Left renal cortex interstitium (tissue), 4 donors: ENCODE measurements at places on chromosomes 3 and 15.

GRCh38 chr15:60803059-60803458 is 324.1 kb upstream of the ICE2 start:
- no peak for DNase-seq

- no peak for DNase-seq
Measured at GRCh38 chr3:9864200-9864927, 15.7 kb downstream of the CIDEC start.

GRCh38 chr3:72574144-72574543 is 274.1 kb downstream of the SHQ1 start:
- DNase-seq: no peak

- DNase-seq: no peak
Measured at GRCh38 chr15:90645873-90646575, 71.1 kb upstream of the BLM start.

DNA sequence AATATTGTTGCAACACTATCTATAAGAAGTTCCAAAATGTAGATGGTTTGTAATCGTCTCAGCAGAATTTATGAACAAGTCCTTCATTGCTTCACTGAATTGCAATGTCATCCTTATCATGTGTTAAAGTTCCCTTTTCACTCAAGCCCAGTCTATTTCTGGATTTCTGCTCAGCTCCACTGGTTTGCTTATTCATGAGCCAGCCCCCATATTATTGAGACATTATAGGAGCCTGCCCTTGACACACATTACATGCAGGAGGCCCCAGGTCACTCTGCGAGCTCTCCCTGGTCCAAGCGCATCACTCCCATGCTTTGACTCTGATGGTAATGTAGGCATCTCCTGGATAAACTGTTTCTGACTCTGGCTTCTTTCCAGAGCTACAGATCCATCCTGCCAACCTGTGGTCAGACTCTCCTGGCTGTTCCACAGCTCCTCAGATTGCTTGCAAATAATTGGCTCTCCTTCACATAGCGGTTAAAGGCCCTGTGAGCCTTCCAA is 56.9 kb downstream of the ABTB1 start:
- DNase-seq: no peak

DNA sequence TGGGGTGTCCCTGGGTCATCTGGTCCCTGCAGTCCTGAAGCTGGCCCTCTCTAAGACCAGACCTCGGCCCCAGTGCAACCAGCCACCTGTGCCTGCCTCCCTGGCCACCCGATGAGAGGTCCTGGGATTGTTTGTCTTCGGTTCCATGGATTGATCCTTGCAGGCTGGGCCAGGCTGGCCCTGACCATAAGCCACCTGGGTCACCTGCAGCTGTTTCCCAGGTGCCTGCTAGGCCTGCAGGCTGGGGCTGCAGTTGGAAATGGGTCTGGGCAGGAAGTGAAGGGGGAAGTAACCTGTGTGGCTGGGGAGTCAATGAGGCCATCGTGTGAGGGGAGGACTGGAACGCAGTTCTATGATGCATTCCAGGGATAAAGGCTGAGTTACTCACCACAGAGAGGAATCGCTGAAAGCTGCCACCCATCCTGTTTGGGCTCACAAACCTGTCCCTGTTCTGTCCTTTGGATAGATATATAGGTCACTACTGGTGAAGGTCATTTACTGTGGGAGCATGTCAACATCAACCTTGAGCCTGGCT is 30.9 kb upstream of the VPS8 start:
- no peak for DNase-seq

DNA sequence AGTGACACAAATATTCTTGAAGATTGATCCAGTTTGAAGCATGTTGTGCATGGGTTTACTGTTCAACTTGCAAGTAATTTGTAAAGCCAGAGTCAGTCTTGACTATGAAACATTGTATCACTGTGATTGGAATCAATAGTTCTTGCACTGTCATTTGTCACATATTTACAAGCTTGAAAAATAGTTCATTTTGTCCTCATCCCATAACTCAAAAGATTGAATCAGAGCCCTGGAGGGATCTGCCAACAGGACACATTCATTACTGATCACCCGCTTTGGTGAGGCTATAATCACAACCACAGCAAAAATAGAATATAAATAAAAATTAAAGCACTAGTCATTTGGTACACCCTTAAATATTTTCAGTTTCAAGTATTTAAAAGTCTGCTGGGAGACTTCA is 368.9 kb downstream of the WDR72 start:
- no peak for DNase-seq

DNA sequence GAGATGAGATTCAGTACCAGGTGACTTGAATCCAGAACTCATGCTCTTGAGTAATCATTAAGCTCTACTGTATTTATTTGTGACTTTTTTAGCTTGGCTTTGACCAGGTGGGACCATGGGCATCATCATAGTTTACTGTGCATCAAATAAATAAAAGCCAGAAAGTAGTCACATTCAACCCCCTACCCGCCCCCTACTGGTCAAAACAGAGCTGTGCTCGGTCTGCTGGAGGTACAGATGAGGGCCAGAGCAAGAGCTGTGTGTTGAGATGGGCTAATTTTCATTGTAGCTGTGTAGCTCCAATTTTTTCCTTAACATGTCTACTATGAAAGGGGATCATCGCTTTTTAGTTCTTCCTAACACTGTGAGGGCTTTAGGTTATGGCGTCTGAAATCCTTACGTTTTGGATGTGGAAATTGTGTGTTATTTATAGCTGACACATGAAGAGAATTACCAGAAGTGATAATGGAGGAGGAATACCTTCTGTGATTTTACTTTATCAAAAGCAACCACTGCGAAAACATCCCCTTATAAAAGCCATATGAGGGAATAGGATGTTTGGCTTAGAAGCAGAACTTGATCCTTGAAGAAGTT is 375.1 kb downstream of the PTPRG start:
- no peak for DNase-seq

GRCh38 chr3:151856118-151856517 is 17.3 kb upstream of the SUCNR1 start:
- DNase-seq: no peak

GRCh38 chr3:190436331-190436730 is 13.4 kb downstream of the TMEM207 start:
- no peak for DNase-seq

DNA sequence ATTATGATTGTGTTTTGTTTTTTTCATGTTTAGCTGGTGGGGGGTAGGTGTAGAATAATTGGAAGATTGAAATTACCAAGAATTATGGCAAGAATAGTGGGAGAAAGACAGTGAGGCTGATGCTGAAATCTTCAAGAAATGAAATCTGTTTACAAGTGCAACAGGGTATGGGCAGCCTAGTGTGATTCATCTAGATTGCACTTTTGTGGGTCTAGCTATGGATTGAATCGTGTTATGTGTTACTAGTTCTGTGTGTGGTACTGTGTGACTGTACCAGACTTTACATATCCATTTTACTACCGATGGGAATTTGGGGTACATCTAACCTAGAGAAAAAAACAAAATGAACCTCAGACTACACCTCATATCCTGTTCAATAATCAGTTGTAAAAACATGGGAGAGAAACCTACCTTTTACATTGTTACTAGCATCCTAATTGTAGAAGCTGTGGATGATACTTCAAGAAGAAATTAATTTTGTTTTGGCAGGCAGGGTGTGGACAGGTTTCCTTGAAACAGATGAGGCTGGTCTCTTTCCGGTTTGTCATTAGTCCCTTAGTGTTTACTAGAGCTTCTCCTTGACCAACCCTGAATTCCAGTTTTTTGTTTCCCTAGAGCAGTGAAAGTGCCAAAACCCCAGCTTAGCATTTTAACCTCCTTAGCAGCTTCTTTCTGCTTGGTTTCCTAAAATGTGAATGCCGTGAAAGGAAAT is 47.9 kb downstream of the OPA1 start:
- DNase-seq: no peak

- no peak for DNase-seq
Measured at GRCh38 chr15:35445891-35446290, 100.1 kb downstream of the DPH6 start.

- DNase-seq: no peak
Measured at GRCh38 chr15:25178835-25179672, 224.3 kb downstream of the SNRPN start.

DNA sequence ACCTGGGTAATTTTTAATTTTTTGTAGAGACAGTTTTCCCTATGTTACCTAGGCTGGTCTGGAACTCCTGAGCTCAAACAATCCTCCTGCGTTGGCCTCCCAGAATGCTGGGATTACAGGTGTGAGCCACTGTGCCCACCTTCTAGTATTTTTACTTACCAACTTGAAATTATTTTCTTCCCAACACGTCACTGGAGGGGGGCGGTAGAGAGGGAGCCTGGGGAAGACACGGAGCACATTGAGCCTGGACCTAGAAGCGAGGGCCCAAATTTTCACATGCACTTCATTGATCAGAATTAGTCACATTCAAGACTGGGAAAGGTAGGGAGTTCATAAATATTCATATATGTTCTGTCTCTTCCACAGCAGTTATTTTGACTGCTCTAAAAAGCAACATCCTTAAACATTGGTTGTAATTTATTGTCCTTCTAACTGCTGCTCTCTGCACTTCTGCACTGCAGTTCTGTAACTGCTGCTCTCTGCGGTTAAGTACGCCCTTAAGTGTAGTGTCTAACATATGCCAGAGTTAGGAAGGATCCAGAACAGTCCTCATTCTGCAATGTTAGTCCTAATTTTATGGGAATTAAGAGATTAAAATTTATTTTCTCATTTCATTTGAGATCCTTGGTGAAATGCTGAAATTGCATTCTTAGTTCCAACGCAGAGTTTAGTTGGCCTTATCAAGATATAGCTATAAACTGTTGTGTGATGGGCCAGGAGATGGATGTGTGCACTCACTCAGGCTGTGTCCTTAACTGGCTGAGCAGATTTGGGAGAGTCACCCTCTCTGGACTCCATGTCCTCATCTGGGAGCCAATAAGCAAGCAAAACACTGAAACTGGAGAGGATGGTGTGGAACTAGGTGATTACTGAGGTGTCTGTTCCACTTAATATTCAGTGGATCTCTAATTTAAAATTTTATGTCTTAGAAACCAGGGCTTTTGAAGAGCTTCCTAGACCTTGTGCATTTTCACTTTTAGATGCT is 98.2 kb downstream of the STRIT1 start:
- DNase-seq: no peak

GRCh38 chr3:115074502-115074901 is 72.6 kb downstream of the ZBTB20 start:
- no peak for DNase-seq

DNA sequence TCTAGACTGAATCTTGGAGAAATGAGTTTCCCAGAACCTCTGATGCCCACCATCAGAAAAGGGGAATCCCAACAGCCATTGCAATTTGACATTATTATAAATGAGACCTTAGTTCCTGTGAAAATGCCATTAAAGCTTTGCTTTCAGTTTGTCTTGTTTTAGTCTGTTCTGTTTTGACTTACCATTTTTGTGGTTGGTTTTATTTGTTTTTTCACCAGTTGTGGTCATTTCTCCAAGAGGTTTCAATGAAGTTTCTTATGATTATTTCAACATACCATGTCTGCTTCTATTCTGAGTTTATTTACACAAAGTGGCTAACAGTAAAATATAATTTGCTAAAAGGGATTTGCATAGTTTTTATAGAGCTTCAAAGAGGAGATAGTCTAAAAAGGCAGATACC is 175.0 kb upstream of the MCTP2 start:
- DNase-seq: no peak

GRCh38 chr3:181687731-181688130 is 24.0 kb upstream of the SOX2 start:
- DNase-seq: no peak

GRCh38 chr3:188747489-188747888 is 424.3 kb upstream of the TPRG1 start:
- DNase-seq: no peak

DNA sequence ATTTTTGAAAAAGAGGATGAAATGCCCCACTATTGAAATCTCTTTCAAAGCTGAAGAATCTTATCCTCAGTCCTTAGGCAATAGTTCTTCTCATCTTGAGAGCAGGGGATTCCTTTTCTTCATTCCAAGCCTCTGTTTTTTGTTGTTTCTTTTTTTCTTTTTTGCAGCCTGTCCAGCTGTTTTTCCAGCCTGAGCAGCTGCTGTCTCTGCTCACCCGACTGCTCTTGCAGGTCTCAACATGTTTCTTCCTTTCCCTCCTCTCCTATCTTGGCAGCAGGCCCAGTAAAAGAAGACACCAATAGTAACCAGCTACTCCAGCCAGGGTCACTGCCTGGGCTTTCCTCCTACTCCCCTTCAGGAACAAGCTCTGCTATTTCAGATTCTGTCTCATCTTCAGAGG is 23.8 kb downstream of the MEX3B start:
- no peak for DNase-seq

- DNase-seq: no peak
Measured at GRCh38 chr15:38059665-38060064, 125.2 kb downstream of the TMCO5A start.

GRCh38 chr3:105580296-105580965 is 213.7 kb downstream of the ALCAM start:
- DNase-seq: no peak

DNA sequence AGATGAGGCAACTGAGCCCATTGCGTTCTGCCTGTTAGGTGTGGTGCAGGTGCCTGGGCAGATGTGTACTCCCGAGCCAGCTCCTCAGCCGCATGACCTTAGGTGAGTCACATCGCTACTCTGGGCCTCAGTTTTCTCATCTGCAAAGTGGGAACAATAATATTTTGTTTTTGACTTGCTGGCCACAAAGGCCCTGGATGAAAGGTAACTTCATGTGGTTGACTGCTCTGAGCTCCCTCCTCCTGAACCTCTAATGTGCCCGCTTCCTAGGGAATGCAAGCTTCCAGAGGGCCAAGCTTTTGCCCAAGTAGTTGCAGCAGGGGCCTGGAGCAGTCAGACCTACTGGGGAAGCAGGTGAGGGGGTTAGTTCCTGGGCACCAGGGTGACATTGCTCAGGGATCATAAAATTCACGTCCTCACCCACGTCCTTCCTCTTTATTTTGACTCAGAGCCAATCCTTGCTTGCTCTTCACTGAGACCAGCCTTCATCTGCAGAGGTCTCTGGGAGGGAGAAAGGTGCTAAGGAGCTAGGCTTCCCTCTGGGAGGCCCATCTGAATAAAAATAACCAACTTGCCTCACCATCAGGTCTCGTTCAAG is 149.0 kb upstream of the TLE3 start:
- no peak for DNase-seq

DNA sequence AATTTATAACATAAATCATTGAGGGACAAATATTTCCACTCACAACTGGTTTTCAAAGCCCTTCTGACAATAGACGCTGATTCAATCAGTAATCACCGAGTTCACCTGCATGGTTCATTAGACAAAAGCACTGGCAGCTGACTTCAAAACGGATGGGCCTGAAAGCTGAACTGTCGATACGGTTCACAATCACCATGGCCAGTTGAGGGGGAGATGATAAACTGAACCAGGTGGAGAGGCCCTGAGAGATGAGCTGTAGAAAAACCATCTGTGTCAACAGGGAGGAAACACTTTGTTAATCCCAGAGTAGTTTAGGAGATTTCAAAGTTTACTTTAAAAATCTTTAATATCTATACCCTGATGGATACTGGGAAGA is 75.0 kb downstream of the PEX5L start:
- no peak for DNase-seq

GRCh38 chr3:191051037-191051436 is 148.0 kb upstream of the OSTN start:
- DNase-seq: peak; percentile 9

GRCh38 chr3:14429237-14429636 is 26.8 kb downstream of the SLC6A6 start:
- DNase-seq: no peak

- no peak for DNase-seq
Measured at GRCh38 chr3:196995027-196995426, 26.4 kb upstream of the PIGZ start.

- no peak for DNase-seq
Measured at GRCh38 chr15:71758711-71759110, 51.6 kb upstream of the NR2E3 start.

GRCh38 chr3:135103917-135104316 is 308.9 kb downstream of the EPHB1 start:
- no peak for DNase-seq

GRCh38 chr3:154666542-154666941 is 236.6 kb upstream of the GPR149 start:
- DNase-seq: no peak
